ENCODE measurements at places on chromosomes 2 and 18. TPM values are rescaled to one million over a fixed set of nuclear protein-coding genes. Genes with fewer than 3 reads are reported as not detected.

Gene TUBA3D
- not detected for total RNA-seq

Gene DAW1
- total RNA-seq, result not detected

Gene CNGA3
- 0.07 TPM for total RNA-seq

Gene ELMOD3
- total RNA-seq, result 28.8 TPM

Gene ABCG5
- not detected for total RNA-seq

Gene FBXO48
- total RNA-seq, result 0.61 TPM

DNA sequence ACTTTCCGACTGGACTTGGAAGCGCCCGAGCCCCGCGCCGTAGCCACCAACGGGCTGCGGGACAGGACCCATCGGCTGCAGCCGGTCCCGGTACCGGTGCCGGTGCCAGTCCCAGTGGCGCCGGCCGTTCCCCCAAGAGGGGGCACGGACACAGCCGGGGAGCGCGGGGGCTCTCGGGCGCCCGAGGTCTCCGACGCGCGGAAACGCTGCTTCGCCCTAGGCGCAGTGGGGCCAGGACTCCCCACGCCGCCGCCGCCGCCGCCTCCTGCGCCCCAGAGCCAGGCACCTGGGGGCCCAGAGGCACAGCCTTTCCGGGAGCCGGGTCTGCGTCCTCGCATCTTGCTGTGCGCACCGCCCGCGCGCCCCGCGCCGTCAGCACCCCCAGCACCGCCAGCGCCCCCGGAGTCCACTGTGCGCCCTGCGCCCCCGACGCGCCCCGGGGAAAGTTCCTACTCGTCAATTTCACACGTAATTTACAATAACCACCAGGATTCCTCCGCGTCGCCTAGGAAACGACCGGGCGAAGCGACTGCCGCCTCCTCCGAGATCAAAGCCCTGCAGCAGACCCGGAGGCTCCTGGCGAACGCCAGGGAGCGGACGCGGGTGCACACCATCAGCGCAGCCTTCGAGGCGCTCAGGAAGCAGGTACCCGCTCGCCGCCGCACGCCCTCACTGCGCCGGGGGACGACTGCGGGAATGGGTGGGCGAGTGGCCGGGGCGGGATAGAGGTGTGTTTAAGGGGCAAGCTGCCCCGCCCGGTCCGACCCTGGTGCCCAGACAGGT is 713 bp downstream of the ATOH8 start:
- H3K4me1 ChIP-seq, result no peaks in the 10 kb centered on the region
- DNase-seq, result no peak
- H3K27me3 ChIP-seq, result no peaks in the 10 kb centered on the region
- H3K27ac ChIP-seq, result no peak overlapping the region
- H3K36me3 ChIP-seq, result no peaks in the 10 kb centered on the region

GRCh38 chr2:48733067-48733503 is 22.4 kb downstream of the LHCGR start:
- H3K4me1 ChIP-seq, result no peaks in the 10 kb centered on the region
- no peak for DNase-seq
- no peaks in the 10 kb centered on the region for H3K36me3 ChIP-seq
- no peak overlapping the region for H3K27ac ChIP-seq

DNA sequence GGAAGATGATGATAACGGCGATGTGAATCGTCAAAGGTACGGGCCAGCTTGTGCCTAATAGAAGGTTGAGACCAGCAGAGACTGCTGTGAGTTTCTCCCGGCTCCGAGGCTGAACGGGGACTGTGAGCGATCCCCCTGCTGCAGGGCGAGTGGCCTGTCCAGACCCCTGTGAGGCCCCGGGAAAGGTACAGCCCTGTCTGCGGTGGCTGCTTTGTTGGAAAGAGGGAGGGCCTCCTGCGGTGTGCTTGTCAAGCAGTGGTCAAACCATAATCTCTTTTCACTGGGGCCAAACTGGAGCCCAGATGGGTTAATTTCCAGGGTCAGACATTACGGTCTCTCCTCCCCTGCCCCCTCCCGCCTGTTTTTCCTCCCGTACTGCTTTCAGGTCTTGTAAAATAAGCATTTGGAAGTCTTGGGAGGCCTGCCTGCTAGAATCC is 3.0 kb downstream of the FZD7 start:
- H3K4me1 ChIP-seq, result peaks cover 47% of the 10 kb centered on the region
- DNase-seq, result no peak
- no peaks in the 10 kb centered on the region for H3K36me3 ChIP-seq
- no peaks in the 10 kb centered on the region for H3K27me3 ChIP-seq
- no peak overlapping the region for H3K4me3 ChIP-seq
- H3K27ac ChIP-seq, result no peak overlapping the region

GRCh38 chr2:165560377-165560988 is 91.0 kb downstream of the CSRNP3 start:
- H3K27me3 ChIP-seq, result no peaks in the 10 kb centered on the region
- DNase-seq, result peak; percentile 51
- peaks cover 30% of the 10 kb centered on the region for H3K4me1 ChIP-seq
- no peak overlapping the region for H3K4me3 ChIP-seq
- no peak overlapping the region for H3K27ac ChIP-seq

GRCh38 chr2:29014811-29015421 is 33.8 kb downstream of the TOGARAM2 start:
- H3K27me3 ChIP-seq, result no peaks in the 10 kb centered on the region
- no peaks in the 10 kb centered on the region for H3K4me1 ChIP-seq
- no peak for DNase-seq
- H3K36me3 ChIP-seq, result no peaks in the 10 kb centered on the region
- no peak overlapping the region for H3K4me3 ChIP-seq
- H3K27ac ChIP-seq, result no peak overlapping the region
